Activated CD4-positive, CD25-positive, alpha-beta regulatory T cell treated with anti-CD3 and anti-CD28 coated beads, Interleukin-2, amount 50 U/mL, for 72 hours (primary cell): ENCODE measurements at places on chromosomes 11 and 22.

- no peak for DNase-seq
Observed at GRCh38 chr11:126809514-126810289, 190.9 kb downstream of the KIRREL3 start.

GRCh38 chr22:49206281-49206680, 621.4 kb downstream of the BRD1 start:
- DNase-seq: peak; percentile 12

DNA sequence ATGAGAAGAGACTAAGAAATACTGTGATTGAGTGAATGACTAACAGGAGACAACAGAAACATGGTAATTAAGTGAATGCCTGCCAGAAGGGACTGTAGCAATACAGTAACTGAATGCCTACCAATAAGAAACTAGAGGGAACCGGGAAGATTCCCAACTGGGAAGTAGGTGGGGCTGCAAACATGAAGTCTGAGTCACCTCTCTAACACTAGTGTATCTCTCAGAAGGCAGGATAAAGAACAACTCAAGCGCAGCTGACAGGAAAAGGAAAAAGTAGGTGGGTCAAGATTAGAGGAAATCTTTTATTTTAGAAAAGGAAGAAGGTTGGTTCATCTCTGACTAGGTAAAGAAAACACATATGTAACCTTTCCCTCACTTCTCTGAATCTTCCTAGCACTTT, 14.0 kb downstream of the C11orf42 start:
- DNase-seq: no peak

DNA sequence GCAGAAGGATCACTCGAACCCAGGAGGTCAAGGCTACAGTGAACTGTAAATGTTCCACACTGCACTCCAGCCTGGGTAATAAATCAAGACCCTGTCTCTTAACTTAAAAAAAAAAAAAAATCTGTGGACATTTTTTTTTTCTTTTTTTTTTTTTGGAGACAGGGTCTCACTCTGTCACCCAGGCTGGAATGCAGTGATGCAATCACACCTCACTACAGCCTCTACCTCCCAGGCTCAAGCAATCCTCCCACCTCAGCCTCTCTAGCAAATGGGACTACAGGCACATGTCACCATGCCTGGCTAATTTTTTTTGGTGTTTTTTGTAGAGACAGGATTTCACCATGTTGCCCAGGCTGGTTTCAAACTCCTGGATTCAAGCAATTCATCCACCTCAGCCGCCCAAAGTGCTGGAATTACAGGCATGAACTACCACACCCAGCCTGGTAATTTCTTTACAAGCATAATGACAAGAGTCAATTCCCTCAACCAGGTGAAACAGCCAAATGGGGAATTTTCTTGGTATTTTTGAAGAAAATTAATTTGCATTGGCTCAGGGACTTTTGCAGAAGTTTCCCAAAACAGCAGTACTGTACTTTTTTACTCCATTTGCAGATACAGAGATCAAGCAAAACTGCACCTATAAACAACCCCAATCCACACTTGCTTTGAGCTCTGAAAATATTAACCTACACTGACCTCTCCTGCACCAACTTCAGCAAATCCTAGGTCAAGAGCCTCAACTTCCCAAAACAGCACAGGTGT, 44.0 kb downstream of the MRTFA start:
- DNase-seq: no peak

DNA sequence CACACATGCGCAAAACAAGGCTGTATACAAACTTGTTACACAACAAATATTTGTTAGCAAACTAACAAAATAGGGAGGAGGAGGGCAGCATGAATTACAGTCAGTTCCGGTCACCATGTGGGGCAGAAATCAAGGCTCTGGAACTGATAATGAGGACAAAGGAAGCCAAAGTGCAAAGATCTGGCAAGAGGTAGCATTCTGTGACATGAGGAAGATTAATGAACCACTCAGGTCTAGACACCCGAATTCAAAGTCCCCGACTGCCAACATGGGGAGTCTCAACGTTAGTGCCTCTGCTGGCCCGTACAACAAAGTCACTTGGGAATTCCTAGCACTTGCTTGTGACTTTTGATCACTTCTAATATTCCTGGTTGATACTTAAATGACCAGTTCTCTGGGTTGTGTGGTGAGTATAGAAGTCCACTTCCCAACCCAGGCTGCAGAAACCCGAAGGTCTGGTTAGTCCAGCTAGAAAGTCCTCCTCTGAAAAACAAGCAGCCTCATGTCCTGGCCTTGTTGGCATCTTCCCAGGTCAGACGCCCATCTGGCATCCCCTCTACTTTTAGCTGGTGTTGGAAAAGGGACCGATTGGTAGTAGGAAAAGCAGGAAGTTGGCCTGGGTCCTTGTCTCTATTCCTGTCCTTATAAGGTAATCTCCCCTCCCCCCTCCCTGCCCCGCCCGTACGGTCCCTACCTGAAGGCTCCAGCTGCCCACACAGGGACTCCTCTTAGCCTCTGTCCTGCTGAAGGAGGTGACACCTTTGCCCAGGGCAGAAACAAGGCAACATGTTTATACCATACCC, 1.6 kb downstream of the SUN2 start:
- no peak for DNase-seq

GRCh38 chr11:131511794-131512193, 141.4 kb downstream of the NTM start:
- no peak for DNase-seq

GRCh38 chr11:58316142-58316541, 42.7 kb downstream of the OR5B17 start:
- DNase-seq: no peak

GRCh38 chr11:69355959-69356702, 62.2 kb downstream of the MYEOV start:
- no peak for DNase-seq

DNA sequence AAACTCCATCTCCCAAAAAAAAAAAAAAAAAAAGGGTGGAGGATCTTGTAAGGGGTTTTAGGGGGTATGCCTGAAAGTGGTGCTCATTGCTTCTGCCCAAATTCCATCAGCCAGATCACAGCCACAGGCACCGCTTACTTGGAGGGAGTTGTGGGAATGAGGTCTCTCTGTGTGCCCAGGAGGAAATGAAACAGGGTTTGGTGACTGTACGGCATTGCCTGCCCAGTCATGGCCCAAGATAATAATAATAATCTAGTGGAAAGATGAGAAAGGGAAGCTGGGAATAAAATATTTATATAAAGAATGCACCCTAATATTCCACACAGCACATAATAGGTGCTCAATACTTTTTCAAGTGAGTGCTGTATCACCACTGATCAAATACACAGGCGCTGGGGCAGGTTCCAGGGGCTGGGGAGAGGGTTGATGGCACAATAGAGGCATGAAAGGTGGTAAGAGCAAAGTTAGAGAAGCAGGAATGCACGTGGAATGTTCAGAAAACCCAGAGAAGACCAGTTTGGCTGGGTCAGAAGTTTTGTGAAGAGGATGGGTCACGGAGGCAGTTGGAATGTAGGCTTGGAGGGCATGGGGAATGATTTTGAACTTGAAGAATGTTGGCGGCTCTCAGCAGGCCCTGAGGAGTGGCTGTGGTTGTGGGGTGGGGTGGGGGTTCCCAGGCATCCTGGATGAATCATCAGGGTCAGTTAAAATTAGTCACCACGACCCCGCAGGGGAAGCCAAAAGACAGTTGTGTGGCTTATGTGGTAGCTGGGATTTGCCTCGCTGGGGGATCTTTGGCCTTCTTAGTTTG, 12.5 kb upstream of the MB start:
- peak; percentile 68 for DNase-seq

GRCh38 chr11:103322821-103323220, 213.6 kb downstream of the DYNC2H1 start:
- DNase-seq: no peak

DNA sequence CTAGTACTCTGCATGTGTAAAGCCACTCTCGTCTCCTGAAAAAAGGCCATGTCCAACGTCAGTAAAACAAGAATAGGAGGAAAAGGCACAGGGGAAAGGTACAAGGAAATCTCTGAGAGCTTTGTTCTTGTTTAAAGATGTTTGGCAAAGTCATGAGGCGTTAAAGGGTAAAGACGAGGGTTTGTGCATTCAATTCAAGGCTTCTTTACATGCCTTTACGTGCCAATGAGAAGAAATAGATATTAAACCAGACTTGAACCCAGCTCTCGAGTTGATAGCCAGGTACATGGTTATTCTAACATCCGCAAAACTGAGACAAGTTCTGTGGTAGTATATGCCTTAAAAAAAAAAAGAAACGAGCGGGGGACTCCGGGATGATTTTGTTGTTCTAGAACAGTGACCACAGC, 704 bp upstream of the CFL1 start:
- no peak for DNase-seq

- DNase-seq: no peak
Observed at GRCh38 chr22:39925909-39926679, 25.2 kb downstream of the GRAP2 start.

GRCh38 chr22:45891021-45891421, 85.9 kb downstream of the WNT7B start:
- no peak for DNase-seq

DNA sequence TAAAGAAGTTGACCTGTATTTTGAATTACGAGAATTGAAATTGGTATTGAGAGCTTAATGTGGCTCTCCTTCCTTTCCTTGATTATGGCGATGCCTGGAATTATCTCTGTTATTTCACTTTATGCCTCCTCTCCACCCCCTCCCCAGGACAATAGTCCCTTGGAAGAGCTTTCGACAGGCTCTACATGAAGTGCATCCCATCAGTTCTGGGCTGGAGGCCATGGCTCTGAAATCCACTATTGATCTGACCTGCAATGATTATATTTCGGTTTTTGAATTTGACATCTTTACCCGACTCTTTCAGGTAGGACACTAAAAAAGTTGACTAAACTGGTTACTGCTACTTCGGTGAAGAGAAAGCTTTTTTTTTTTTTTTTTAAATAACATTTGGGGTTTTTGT, 43.2 kb downstream of the MCAM start:
- no peak for DNase-seq

DNA sequence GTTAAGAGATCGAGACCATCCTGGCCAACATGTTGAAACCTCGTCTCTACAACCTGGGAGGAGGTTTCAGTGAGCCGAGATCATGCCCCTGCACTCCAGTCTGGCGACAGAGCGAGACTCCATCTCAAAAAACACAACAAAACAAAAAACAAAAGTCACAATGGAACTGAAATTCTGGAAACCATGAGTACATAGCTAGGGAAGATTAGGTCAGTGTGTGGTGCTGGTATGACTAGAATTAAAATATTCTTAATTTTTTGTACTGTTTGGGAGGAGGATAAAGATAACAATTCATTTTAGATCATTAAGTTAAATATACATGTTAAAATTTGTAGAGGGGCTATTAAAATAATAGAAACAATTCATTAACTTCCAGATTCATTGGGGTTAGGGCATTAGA, 344.4 kb downstream of the TBC1D22A start:
- DNase-seq: no peak

GRCh38 chr22:29060931-29061330, 700 bp downstream of the C22orf31 start:
- DNase-seq: no peak

DNA sequence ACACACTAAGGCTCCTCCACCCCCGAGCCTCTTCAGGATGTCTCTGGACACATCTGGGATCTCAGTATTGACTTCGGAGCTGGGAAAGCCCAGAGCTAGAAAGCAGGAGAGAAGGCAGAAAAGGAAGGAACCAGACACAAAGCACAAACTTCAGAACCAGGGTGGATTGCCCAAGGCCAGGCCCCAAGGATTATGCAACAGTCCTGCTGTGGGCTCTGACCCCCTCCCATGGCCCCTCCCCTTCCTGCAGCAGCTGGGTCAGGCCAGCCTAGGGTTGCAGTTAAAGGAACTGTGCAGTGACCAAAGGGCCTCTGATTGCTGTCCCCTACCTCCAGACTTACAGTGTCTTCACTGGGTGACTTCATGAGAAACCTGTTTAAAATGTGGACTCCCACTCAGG, 5.3 kb downstream of the KCNE3 start:
- no peak for DNase-seq

DNA sequence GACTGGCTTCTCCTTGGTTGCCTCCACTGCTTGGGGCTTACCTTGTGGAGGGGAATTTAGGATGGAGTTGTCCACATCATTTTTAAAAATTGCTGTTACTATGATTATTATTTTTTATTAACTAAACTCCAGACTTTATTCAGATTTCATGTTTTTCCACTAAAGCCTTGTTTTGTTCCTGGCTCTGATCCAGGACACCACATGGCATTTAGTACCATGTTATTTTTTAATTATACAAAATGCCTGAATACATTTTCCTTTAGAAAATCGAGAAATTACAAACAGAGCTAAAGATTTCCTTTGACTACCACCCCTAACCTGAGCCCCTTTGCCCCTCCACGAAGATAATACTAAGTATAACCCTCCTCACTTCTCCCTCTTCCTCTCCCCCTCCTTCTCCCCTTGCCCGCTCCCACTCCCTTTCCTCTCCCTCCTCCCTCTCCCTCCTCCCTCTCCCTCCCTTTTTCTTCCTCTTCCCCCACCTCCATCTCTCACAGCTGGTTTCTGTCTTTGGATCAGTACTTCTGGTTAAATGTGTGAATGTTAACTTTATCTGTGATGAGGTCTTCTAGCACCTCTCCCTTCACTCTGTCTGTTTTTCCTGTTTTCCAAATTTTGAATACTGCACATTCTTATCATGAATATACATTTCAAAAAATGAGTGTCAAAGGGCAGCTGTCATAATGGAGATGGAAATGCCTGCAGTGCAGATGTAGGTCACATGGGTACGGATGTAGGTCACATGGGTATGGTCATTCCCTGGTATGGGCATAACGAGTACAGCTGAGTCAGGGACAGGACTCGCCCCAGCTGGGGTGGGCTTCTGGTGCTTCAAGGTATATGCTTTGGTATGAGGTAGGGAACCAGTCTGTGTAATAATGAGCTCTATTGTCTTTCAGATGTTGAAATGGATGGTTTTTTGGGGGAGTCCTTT, 54.4 kb upstream of the OR4B1 start:
- DNase-seq: no peak

DNA sequence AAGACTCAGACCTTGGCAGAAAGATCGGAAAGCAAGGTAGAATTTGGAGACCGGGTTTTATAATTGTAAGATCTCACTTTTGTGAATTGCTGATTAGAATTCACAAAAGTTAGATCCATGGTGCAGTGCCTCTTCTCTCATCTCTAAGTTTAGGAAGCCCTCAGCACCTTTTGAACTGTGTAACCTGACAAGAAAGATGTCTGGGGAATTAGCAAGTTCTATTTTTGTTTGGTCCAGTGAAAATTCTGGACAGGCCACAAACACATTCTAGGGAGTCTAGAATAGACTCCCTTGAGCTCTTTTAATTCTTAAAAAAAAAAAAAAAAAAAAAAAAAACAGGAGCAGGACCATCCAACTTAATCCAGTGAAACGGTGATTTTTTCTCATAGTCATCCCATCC, 66.1 kb downstream of the CECR2 start:
- DNase-seq: no peak

DNA sequence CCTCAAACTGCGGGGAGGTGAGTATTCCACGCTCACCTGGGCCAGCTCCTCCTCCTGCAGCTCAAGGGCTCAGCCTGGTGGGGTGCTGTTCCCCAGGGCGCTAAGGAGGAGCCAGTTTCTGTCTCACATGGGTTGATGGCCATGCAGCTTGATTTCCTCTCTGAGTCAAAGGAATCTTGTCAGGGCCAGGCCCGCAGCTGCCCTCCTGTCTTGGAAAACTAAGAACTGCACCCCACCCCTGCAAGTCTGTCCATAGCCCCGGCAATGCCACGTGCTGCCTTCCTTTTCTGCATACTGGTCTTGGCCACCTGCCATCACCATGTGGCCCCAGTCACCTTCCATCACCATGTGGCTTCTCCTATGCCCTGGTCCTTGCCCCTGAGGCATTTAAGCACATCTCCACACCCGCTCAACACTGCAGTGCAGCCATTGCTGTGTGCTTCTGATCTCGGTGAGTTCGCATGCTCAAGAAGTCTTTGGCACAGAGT, 35.2 kb upstream of the CLDN5 start:
- no peak for DNase-seq

GRCh38 chr22:26592421-26592891, 2.5 kb upstream of the TPST2 start:
- peak; percentile 38 for DNase-seq
